ENCODE measurements at places on chromosomes 2 and 18.

- DNase-seq = no peak
These were observed 97.0 kb downstream of the MBP start for GRCh38 chr18:77035380-77036187.

GRCh38 chr2:49226360-49226759 lies 72.0 kb upstream of the FSHR start:
- no peak for DNase-seq

- DNase-seq = no peak
These were observed 282.3 kb downstream of the EIPR1 start for GRCh38 chr2:3094999-3095958.

DNA sequence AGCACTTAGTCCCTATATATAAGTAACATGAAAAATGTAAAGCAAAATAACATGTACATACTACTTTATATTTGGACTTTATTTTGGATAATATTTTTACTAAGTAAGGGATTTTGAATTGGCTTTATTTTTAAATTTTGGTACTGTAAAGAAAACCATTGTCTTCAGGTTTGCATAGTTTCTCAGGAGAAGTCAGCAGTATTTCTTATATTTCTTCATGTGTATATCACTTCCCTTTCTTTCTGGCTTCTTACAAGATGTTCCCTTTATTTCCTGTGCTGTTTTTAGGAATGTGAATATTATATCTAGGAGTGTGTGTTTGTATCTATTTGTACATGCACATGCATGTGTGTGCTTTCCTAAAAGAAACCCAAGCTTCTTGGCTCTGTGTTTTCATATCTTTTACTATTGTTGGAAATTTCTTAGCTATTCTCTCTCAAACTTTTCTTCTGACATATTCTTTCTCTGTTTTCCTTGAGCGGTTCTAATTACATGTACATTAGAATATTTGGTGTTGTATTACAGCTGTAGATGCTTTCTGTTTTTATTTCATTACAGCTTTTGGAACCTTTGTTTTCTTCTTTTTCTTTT lies 1549.7 kb upstream of the ACVR2A start:
- DNase-seq = no peak

DNA sequence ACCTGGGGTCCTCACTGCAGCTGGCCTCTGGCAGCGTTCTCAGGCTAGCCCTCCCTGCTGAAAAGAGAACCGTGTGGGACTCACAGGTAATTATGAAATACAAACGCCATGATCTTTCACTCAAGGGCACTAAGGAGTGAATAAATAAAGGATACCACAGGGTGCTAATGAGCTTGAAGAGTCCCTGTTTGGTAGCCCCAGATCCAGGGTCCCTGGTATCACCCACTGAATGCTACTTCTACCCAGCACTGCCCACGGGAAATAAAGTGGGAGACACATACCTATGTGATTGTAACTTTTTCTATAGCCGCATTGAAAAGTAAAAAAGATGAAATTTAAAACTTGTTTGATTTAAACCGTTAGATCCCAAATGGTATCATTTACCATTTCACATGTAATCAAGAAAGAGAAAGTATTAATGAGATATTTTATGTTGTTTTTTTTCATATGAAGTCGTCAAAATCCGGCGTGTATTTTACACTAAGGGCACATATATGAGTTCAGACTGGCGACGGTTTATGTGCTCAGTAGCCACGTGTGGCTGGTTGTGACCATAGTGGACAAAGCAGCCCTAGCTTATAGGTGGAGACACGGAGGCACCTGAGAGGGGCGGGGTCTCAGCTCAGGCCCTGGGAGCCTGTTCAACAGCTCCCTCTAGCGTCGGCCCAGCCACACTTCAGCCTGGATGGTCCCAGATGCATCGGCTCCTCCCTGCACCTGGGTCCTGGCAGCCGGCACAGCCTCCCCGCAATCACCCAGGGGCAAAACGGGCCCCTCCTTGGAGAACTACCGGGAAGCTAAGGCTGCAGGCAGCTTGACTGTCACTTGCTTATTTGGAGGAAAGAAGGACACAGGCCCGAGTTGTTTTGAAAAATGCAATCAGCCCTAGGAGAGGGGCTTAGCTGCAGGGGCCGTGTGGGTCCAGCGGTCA lies 39.2 kb downstream of the ODC1 start:
- peak; percentile 60 for DNase-seq

GRCh38 chr2:241314226-241315092 lies 1.0 kb downstream of the HDLBP start:
- DNase-seq = peak; percentile 69
